ENCODE measurements at places on chromosomes 12 and 14.

DNA sequence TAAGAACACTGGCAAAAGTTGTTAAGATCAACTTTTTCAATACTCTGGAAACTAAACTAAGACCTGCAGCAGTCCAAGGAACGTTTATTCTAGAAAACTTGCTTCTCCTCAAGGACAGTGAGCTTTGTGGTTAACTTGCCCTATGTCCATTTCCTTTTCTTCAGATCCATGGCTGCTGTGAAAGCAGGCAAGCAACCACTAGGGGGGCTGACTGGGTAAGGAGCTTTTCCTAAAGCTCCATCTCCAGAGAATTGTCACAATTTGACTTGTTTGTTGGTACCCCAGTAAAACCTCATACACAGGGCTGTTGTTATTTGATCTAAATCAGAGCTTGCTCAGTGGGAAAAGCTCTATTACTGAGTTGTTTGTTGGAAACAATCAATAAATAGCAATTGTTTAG, 10.1 kb upstream of the RPL10L start:
- DNase-seq = no peak

- DNase-seq = no peak
Measured at GRCh38 chr12:75960954-75961661, 70.5 kb downstream of the PHLDA1 start.

- no peak for DNase-seq
Measured at GRCh38 chr12:86373813-86374212, 117.6 kb upstream of the MGAT4C start.

DNA sequence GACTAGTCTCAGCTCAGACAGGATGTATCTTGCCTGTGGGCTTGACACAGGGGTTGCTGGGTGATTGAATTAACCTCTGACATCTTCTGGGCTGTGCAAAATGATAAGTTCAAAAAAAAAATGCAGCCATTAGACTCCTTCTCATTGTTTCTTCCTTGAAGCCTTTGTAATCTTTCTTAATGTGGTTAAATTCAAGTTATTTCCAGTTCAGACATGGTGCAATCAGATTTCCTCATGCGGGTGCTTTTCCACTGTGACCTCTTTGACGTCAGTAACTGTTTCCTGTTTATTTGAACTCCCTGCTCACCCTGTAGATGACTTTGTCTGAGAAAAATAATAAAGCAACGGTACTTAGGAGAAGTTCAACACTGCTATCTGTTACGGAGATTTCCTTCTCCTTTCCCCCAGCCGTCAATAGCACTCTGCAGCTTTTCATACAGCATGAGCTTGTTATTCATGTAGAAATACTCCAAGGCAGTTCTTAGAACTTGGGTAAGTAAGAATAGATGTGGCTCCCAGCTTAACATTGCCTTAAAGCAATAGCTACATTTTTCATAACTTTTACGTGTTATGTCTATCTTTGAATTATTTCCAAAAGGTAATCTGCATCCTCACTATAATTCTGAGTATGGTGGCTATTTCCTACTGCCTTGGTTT, 155.5 kb downstream of the PRKCH start:
- DNase-seq = no peak

GRCh38 chr12:101781834-101782233, 42.6 kb upstream of the SYCP3 start:
- DNase-seq = no peak

GRCh38 chr12:119158402-119158801, 20.3 kb upstream of the HSPB8 start:
- no peak for DNase-seq

DNA sequence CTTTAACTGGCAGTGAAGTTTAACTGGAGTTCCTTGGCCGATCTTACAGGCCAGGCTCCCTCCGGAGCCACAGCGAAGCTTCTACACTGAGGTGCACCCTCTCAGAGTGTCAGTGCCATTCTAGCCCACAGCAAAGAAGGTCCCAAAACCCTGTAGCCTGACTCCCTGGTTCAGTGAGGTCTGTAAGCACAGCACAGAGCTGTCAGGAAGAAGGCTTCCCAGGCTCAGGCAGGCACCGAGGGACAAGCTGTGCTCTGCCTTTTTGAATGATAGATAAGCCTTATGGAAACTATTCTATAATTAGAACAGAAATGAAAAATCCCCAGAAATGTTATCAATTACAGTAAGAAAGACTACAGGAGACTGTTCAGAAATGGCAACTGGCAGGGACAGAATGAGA, 40.2 kb downstream of the MOK start:
- DNase-seq = no peak

DNA sequence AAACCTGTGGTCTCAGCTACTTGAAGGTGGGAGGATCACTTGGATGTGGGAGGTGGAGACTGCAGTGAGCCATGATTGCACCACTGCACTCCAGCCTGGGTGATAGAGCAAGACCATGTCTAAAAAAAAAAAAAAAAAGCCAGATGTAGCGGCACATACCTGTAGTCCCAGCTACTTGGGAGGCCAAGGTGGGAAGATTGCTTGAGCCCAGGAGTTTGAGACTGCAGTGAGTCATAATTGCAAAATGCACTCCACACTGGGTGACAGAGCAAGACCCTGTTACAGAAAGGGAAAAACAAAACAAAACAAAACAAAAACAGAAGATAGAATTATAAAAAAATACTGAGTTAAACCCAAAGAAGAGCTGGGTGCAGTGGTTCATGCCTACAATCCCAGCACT, 29.1 kb upstream of the APOF start:
- no peak for DNase-seq

DNA sequence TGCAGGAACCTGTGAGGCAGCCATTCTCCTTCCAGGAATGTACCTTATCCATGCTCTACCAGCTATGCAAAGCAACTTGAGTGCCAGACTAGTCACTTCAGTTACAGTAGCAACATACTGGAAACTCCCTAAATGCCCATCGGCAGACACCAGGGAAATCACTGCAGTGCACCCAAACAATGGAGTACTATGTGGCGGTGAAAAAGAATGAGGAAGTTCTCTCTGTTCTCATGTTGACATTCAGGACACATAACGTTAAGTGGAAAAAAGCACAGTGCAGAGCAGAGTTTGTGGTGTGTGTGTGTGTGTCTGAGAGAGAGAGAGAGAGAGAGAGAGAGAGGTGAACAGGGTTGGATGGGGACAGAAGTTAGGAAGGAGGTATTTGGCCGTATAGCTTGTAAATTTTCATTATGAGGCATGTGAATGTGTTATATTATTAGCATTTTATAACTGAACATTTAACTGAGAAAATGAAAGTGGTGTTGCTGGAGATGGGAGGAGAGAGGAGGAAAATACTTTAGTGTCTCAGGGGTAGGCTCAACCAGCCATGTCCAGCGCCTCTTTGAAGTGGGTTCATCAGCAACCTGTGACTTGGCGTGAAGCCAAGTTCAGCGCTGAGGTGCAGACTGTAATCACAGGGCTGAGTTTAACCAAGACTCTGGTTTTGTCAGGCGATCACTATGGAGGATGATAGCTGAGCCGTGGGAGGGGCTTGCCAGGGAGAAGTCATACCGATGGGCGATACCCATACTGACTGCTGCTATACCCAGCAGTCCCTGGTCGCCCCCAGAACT, 17.3 kb downstream of the TNFAIP2 start:
- no peak for DNase-seq

GRCh38 chr14:55801121-55801520, 221.1 kb downstream of the KTN1 start:
- no peak for DNase-seq

GRCh38 chr12:19867970-19868369, 428.7 kb downstream of the AEBP2 start:
- no peak for DNase-seq

- no peak for DNase-seq
Measured at GRCh38 chr14:23610090-23610814, 25.9 kb upstream of the DHRS2 start.

DNA sequence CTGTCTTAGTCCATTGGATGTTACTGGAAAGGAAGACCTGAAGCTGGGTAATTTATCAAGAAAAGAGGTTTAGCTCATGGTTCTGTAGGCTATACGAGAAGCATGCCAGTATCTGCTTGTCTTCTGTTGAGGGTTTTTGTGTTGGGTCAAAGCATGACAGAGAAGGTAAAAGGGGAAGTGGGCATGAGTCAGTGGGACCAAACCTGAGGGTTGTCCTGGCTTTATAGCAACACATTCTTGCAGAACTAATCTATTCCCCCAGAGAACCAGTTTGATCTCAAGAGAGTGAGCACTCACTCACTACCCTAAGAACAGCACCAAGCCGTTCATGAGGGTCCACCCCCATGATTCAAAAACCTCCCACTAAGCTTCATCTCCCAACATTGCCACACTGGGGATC, 19.0 kb upstream of the KRAS start:
- no peak for DNase-seq

DNA sequence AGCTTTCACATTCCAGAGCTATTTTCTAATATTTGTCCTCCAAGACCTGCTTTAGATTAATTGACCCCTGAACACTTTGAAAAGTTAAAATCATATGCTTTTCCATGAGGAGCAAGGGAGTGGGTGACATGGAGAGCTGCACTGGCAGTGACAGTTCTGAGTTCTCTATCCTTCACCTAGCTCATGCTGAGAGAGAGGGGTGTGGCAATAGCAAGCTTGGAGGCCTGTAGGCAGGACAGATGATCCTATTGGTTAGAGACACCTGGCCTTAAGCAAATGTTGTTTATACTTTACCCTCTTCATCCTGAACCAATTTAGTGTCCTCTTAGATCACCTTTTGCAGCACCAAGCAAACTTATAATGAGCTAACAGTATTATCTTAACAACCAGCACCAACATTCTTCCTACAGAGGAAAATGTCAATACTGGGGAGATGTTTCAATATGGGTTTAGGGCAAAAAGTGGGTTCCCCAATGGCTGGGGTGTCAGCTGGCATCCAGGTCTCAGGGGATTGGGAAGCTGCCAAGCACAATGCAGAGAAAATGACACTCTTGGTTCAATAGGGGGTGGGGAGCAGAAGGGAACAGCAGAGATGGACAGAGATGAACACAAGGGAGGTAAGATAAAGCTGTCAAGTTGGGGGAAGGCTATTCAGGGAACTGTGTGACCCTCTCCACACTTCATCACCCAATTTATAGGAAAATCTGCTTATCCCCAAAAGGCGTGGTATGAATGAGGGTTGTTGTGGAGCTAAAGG, 37.0 kb upstream of the PPM1H start:
- DNase-seq = no peak

All from stimulated activated CD8-positive, alpha-beta memory T cell treated with anti-CD3 and anti-CD28 coated beads, Interleukin-4, amount 100 ng/mL, for 24 hours (primary cell).